ENCODE measurements at places on chromosomes 5 and 9.

DNA sequence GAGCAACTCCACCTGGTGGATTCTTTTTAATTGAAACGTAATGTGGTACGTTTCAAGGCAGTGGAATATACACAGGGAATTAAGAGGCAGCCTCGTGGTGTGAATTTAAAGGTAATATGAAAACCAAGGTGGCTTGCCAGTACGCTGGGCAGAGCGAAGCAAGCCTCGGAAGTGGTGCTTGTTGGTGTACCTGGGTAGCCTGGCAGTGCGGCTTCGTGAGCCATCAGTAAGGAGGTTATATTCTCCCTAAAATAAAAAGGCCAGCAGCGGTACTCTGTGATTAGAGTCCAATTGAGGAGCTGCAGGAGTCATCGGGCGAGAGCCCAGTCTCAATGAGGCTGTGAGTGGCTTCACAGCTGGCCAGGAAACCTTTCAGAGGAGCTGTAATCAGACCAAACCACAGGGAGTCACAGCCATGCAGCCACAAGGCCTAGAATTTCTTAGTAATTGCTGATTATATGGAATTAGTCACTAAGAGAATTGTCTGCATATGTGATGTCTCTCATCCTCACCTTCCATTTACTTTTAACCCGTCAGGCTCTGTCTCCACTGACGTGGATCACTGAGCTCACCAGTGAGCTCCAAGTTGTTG, 57.7 kb downstream of the DCP2 start:
- DNase-seq: no peak

DNA sequence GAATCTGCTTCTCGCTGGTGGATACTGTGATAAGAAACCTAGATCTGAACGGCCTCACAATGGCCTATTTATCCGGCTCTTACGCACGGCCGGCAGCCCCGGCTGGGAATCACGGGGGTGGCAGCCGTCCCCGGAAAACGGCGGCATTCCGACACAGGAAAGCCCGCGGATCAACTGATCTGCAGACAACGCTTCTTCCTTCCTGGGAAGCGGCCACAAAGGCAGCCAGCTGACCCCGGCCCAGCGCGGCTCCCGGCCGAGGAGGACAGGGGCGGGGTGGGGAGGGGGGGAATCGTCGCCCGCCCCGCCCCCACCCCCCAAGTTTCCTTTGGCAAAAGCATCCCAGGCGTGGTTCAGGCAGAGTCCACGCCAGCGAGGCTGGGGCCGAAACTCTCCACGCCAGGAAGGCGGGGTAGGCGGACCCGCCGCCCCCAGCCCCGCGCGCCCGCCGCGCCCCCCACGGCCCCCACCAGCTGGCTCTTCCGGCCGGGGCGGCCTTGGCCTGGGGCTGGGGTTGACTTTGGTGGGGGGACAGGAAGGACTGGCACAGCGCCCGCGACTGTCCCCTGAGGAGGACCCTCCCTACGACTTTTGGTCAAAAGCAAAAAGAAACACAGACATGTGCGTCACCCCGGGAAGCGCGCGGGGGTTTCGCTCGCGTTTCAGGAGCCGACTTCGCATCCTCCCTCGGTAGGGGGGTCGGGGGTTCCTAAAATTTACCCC, 247.7 kb upstream of the ANKRD55 start:
- DNase-seq: no peak

- DNase-seq: no peak
These were observed 38.5 kb downstream of the ABITRAM start for GRCh38 chr9:108972626-108973209.

GRCh38 chr5:122864400-122864799, 19.0 kb downstream of the SNX24 start:
- no peak for DNase-seq

GRCh38 chr9:3179711-3180110, 335.8 kb upstream of the PUM3 start:
- no peak for DNase-seq

DNA sequence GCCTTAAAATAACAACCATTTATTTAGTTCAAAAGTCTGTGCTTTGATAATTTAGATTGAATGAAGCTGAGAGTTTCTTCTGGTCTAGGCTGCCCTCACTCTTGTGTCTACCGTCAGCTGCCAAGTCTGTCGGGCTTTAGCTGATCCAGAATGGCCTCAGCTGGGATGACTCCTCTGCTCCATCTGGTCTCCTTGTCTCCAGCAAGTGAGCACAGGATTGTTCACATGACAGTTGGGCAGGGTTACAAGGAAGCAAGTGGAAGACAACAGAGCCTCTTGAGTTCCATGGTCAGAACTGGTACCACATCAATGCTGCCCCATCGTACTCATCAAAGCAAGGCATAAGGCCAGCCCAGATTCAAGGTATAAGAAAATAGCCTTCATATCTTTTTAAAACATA, 9.0 kb downstream of the HTR1A start:
- no peak for DNase-seq

- no peak for DNase-seq
These were observed 113.5 kb downstream of the ROR2 start for GRCh38 chr9:91836515-91836914.

GRCh38 chr5:57368010-57368409, 114.6 kb downstream of the ACTBL2 start:
- no peak for DNase-seq

DNA sequence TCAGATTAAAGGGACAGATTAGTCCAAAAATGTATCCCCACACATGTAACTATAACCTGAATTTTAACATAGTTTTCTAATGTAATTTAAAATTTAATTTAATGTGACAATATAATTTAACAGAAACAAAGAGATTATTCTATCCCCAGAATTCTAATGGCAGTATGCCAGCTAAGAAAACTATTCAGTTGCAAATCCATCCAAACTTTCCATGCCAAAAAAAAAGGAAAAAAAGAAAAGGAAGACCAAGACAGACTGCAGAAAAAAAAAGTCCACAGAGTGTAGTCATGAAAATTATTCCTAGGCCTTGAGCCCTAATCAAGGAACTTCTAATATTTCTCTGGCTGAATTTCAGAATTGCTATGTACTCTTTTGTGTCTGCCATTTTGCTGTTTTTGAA, 217.6 kb downstream of the CDH18 start:
- no peak for DNase-seq

DNA sequence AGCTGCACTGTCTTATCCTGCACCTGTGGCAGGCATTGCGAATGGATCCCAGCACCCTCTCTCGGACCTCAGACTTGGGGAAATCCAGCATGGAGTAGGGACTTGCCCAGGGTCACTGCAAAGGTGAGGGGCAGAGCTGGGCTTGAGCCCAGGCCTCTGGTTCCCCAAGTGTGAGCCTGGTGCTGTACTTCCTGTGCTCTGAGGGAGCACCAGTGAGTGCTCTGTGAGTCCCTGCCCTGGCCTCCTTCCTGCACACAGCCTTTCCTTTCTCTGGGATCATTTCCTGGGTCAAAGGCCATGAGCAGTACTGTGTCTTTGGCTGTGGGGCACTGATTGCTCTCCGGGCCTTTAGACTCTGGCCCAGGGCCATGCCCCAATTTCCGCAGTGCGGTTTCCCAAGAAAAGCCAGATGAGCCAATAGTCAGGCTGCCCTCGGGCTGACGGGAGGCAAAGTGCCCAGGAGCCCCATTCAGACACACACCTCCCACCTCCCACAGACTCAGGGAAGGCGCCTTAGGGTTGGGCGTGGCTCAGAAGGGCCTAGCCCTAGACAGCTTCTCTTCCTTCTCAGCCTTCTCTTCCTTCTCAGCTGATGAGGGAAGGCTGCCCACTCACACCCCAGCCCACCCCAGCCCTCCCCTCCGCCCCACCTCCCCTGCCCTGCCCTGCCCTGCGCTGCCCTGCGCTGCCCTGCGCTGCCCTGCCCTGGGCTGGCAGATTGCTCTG, 23.3 kb upstream of the TRIM14 start:
- no peak for DNase-seq

DNA sequence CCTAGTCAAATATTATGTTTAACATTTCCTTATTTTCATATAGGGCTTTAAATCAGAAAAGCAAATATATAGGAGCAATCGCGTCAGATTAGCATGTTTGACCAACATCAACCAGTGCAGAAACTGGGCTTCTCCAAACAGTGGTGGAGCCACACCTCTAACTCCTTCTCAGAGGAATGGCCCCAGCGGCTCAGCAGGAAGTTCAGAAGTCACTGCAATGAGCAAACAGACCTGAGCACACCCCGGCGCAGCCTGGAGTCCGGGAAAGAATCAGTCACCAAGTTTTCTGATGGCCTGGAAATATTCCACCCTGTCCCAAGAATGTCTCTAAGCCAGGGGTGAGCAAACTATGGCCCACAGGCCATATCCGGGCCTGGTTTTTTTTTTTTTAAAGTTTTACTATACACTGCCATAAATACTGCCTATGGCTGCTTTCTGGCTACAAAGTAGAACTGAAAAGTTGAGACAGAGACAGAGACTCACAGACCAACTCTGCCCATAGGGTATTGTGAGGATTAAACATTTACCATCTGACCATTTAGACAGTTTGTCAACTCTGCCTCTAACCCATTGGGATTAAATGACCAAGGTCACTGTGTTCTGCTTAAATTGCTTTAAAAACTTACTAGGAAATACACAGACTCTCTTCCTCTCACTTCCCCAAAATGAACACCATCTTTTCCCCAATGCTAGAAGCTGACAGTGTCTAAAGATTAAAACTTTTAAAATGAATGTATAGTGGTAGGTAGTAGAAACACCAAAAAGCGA, 5.4 kb downstream of the GOLM1 start:
- DNase-seq: no peak

GRCh38 chr9:38278931-38279679, 113.4 kb upstream of the ALDH1B1 start:
- no peak for DNase-seq

DNA sequence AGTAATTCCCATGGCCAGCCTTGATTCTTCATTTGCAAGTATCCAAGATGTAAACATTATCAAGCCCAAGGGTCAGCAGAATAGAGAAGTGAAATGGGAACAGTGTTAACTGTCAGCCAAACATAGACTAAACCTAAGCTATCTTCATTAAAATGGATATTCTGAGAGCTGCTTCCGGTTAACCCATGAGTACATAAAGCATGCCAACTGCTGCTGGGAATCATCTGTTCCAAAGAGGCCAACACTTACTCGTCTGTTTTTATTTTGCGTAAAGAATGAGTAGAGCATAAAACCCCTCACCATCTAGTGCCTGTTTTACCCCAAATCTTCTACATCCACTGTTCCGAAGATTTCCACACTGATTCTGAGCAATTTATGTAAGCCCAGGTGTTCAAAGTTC, 257.6 kb downstream of the GLIS3 start:
- no peak for DNase-seq

DNA sequence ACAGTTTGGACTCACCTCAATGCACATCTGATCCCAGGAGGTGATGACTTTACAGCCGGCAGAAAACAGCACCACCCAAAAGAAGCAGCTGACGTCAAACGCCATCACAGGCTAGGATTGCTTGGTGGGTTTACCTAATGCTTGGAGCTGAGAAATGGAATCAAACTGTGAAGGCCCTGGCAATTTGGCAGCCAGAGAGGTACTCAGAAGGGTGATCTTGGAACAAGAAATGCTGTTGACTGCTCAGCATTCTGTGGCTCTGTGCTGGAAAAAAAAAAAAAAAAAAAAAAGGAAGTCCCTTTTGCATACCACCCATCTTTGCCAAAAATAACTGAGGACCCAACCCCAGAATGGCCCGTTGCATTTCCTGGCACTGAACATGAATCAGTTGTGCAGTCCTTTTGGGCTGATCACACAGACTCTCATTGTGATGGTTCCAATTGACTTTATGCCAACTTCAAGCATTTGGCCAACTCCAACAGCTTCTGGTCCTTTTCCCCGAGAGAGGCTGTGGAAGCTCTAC, at the start of gene CD180:
Gene CD180, minus strand, starts transcription at position 263 of the 523 bp plus-strand sequence. Its CDS starts 158 bp downstream, at position 105.
- DNase-seq: no peak

DNA sequence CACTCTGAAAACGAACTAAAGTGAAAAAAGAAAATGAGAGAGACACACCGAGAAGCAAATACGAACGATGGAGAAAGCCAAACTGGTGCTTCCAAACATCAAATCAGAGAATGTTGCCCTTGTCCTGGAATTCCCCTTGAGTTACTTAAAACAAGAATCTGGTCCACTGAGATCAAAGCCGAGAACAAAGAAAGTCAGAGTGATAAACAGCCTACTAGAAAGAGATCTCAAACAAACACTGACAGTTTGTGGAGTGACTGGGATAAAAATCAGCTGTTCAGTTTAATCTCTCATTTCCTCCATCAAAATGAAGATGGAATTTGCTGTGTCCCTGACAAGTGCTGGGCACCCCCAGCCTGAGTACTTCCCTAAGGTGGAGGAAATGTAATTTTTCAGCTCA, 582.6 kb downstream of the NR2F1-AS1 start:
- DNase-seq: no peak

GRCh38 chr5:139838381-139839197, 43.0 kb downstream of the PSD2 start:
- DNase-seq: no peak

GRCh38 chr5:74094096-74094781, 468.2 kb downstream of the ARHGEF28 start:
- DNase-seq: no peak

DNA sequence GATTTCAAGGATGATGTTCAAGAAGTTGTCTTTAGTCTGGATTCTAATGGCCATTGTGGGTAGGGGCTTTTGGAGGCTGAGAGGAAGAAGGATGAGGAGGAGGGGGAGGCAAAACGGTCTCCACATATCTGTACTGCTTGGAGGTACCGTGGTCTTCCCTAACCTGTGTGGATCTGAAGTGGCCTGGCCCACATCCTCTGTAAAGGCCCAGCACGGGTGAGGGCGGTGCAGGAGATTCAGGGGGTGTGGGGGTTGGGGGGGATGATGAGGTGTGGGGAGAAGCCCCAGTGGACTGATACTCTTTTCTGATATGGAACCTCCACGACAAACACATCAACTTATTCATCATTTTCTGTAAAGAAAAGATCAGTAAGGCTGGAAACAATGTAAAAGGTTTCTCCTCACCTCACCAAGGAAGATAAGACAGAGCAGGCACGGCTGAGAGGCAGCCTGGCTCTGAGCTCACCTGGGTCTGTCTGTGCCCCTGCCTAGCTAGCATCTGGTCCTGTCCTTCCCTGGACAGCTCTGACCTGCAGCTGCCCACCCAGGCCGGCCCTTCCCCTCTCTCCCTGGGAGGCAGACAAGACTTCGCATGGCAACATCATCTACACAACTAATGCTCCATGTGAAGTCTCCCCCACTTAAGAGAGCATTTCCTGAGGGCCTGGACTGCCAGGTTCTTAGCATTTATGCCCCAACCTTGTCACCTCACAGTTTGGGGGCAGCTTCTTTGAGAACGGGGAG, 5.6 kb upstream of the IL3 start:
- no peak for DNase-seq

DNA sequence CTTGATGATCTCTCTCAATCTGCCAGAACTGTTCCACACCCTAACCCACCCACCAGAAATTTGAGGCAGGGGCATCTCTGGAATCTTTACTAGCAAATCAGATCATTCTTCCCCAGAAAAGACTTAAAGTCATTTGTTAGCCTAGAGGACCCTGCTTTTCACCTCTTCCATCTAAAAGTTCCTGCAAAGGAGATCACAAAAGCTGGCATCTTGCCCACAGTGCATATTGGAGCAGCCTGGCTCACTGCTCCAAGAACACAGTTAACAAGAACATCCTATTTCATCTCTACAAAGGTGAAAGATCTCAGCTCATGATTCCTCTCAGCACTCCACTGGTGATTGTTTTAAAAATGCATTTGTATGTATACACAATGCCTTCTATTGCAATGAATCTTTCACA, 36.3 kb downstream of the GABRP start:
- no peak for DNase-seq

GRCh38 chr5:76365561-76365960, 37.5 kb upstream of the IQGAP2 start:
- no peak for DNase-seq
